ENCODE measurements at places on chromosomes 11 and 22.

DNA sequence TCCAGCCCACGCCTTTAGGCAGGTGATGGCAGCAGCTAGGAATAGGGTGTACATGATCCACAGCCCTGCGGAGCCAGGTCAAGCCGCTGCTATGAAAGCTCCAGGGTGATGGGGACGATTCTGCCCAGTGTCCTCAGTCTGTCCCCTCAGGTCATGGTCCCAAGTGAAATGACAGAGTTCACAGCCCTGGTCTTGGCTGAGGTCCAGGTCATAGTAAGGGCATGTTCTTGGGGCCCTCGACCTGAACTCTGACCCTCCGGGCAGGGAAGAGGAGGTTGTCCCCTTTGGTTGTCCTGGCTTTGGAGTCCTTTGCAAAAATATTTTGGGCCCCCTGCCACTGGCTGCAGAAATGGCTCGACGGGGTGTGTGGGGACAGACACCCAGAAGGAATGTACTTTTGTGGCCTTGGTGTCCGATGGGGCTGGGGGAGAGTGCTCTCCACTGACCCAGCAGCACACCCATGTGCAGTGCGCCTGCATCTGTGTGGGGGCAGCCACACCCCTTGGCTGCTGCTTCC is 7.3 kb downstream of the C22orf31 start:
- no peak for DNase-seq

- DNase-seq, result no peak
Measured at GRCh38 chr22:45009606-45010531, at the start of gene PHF21B. PHF21B (minus strand) TSS chr22:45010005; CDS start chr22:45009549, 456 bp downstream.

DNA sequence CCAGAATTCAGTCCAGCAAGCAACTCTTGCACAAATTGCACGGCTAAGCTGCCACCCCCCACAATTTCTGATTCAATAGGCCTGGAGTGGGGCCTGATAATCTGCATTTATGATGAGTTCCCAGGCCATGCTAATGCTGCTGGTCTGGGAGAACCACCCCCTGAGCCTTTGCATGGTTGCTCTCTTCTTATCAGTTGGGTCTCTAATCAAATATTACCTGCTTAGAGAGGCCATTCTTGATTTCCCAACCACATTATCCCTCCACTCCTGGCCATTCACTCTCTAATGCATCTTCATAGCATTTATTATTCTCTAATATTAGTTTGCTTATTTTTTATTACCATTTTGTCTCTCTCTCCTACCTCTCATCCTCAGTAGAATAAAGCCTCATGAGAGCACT is 99.5 kb downstream of the NAV2 start:
- DNase-seq, result no peak

GRCh38 chr11:69593851-69594250 is 47.1 kb upstream of the CCND1 start:
- DNase-seq, result no peak

DNA sequence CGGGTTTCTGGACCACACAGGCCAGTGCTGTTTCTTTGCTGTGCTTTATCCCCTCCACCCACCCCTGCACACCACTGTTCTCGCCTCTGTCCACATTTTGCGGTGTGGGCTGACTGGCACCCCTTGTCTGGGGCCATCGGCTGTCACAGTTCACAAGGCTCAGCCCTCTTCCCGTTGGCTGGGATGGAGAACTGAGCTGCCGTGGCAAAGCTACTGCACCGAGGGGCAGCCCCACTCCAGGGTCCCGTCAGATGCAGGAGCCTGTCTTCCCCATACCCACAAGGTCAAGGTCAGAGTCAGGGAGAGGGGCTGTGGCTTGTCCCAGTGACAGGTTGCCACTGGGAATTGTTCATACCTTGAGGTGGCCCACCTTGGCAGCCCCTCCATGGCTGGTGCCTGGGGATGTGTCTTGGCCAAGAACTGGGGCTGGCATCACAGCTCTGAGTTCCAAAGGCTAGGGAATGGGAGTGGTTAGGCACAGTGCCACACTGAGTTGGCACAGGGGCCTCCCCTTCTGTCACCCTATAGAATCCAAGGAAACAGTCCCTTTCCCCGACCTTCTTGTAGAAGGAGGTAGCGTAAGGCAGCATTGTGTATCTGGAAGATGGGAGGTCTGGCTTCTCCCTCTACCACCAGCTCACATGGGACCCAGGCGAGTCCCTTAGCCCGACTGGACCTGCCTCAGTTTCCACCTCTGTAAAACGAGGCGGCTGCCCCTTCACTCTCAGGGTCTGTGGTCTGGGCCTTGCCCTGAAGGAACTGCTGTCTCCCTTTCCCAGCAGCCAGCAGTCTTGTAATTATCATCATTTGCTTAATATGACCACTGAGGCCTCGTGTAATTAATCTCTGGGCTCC is 3.4 kb downstream of the GRK2 start:
- peak; percentile 70 for DNase-seq

DNA sequence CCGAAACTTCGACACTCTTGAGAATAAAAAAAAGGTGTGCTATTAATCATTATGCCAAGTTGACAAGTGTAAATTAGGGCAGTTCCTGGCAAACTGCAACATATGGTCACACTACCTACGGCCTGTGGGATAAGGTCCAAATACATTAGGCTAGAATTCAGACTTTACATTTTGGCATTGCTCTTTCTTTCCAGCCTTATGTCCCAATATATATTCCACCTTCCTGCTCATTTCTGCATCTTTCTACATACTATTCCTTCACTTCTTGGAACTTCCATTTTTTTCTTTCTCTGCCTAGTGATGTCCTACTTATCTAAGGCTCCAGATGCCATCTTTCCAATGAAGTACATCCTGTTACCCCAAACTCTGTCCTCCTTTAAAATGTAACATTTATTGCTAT is 577.2 kb downstream of the LRRC4C start:
- no peak for DNase-seq

GRCh38 chr11:122804796-122805195 is 33.5 kb upstream of the CRTAM start:
- no peak for DNase-seq

GRCh38 chr11:76708972-76709660 is 38.6 kb upstream of the LRRC32 start:
- DNase-seq, result no peak

DNA sequence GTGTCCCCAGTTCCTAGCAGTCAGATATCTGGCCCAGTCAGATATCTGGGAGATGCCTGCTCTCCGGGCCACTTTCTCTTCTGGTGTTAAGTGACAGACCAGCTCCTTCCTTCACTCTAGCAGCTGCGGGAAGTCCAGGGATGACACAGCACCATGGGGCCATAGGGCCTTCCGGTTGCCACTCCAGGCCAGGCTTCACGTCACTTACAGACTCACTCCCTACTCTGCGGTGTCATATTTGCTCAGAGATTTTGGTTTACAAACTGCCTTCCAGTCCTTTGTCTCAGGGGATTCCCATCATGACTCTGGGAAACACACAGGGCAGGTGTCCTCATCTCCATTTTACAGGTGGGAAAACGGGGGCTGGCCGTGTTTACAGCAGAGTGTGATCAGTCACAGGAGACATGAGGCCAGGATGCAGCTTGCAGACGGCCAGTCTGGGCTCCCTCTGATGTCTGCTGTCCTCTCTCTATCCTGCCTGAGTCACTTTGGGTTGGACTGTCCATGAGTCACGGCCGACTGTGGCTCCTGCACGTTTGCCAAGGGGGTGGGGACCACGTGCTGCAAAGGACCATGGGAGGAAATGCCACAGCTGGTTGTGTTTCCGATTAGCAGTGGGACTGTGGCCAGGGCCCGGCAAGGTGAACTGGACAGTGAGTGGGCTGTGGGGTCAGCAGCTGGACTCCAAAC is 8.2 kb upstream of the TBC1D22A start:
- DNase-seq, result peak; percentile 73

DNA sequence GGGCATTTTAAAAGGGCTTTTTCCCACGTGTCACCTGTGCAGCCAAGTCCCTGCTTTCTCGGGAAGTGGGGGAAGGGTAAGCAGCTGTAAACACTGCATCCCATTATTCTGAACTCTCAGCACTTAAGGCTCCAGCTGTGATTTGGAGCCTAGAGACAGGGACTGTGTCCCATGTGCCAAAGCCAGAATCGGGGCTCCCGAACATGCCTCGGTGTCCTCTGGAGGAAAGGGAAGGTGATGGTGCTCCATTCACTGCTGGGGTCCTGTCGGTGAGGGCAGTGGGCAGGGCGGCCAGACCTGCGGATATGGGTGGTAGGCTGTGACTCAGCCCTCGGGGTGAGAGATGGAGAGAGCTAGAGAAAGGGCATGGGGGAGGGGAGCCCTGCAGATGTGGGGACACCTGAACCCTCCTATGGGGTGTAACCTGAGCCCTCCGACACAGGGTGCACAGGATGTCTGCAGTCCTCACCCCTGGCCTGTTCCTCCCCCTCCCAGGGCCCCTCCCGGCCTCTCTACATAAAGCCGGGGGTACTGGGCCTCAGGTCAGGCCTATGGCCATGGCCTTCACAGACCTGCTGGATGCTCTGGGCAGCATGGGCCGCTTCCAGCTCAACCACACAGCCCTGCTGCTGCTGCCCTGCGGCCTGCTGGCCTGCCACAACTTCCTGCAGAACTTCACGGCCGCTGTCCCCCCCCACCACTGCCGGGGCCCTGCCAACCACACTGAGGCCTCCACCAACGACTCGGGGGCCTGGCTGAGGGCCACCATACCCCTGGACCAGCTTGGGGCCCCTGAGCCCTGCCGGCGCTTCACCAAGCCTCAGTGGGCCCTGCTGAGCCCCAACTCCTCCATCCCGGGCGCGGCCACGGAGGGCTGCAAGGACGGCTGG is 31.8 kb downstream of the CAPN1 start:
- no peak for DNase-seq

- DNase-seq, result peak; percentile 87
Measured at GRCh38 chr11:1335811-1336761, 26.7 kb upstream of the TOLLIP start.

GRCh38 chr11:122664188-122664587 is 8.7 kb downstream of the UBASH3B start:
- no peak for DNase-seq

DNA sequence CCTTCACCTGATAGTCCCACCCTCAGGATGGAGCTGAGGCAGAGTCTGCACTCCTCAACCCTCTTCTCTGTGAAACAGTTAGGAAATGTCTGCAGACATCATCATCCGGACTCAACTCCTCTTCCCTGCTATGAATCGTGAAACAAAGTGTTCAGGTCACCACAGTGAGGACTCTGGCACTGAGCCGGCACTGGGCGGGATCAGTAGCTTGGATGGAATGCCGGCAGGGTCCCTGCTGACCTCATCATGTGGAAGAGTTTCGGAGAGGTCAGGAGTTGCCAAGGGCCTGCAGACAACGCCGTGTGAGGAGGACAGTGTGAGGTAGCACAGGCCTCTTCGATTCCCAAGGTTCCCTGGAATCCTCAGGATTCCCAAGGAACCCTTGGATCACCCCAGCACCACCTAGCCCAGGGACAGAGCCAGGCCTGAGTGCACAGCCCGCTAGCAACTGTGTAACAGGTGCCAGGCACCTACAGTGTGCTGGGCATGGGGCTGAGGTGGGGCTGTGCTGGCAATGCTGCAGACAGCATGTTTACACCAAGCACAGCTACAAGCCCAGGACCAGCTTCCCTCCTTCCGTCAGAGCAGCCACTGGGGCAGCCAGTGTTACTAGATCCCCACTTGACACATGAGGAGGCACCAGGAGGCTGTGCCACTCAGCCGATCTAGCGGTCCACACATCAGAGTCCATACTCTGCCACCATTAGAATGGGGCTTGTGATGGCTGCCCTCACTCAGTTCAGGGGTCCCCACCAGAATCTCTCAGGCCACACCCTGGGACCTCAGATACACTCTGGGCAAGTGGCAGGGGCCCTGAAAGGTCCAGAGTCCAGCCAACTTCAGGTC is 693 bp upstream of the LINC01488 start:
- DNase-seq, result no peak

DNA sequence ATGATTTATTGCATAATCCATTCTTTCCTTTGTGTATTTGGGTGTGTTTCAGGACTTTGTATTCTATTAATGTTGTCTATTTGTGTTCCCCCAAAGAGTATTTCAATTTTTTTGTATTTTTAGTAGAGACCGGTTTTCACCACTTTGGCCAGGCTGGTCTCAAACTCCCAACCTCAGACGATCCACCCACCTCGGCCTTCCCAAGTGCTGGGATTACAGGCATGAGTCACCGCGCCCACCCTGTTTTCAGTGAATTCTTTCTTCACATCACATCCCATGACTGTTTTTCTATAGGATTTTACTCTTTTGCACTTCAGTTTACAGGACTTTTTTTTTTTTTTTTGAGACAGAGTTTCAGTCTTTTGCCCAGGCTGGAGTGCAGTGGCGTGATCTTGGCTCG is 46.3 kb downstream of the RBX1 start:
- no peak for DNase-seq

DNA sequence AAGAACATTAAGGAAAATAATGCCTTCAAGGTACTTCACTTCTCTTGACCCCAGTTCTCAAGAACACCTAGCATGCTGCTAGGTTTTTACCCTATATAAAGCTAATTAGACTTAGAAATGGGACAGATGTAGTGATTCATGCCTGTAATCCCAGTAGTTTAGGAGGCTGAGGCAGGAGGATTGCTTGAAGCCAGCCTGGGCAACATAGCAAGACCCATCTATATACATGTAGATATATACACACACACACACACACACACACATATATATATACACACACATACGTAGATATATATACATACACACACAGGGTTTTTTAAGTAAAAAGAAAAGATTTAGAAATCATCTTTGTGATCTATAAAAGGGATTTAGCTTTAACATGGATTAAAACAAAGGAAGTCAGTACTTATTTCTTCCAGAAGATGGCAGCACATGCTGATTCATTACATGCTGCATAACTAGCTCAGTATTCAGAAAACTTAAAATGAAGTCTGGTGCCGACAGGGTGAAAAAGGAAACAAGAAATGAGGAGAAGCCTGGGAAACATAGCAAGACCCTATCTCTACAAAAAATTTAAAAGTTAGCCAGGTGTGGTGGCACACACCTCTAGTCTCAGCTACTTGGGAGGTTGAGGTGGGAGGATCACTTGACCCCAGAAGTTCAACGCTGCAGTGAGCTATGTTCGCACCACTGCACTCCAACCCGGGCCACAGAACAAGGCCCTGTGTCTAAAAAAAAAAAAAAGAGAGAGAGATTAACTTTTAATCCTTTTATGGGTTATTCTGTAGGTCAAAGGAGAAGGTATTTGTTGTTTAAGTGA is 28.5 kb upstream of the RBX1 start:
- peak; percentile 23 for DNase-seq

GRCh38 chr11:33296695-33297094 is 39.5 kb downstream of the HIPK3 start:
- no peak for DNase-seq

- DNase-seq, result peak; percentile 35
Measured at GRCh38 chr11:124339396-124340141, 19.6 kb upstream of the OR8D2 start.

- DNase-seq, result no peak
Measured at GRCh38 chr11:10887307-10887706, 29.5 kb upstream of the ZBED5 start.
